ENCODE measurements at places on chromosomes 6 and 20.

DNA sequence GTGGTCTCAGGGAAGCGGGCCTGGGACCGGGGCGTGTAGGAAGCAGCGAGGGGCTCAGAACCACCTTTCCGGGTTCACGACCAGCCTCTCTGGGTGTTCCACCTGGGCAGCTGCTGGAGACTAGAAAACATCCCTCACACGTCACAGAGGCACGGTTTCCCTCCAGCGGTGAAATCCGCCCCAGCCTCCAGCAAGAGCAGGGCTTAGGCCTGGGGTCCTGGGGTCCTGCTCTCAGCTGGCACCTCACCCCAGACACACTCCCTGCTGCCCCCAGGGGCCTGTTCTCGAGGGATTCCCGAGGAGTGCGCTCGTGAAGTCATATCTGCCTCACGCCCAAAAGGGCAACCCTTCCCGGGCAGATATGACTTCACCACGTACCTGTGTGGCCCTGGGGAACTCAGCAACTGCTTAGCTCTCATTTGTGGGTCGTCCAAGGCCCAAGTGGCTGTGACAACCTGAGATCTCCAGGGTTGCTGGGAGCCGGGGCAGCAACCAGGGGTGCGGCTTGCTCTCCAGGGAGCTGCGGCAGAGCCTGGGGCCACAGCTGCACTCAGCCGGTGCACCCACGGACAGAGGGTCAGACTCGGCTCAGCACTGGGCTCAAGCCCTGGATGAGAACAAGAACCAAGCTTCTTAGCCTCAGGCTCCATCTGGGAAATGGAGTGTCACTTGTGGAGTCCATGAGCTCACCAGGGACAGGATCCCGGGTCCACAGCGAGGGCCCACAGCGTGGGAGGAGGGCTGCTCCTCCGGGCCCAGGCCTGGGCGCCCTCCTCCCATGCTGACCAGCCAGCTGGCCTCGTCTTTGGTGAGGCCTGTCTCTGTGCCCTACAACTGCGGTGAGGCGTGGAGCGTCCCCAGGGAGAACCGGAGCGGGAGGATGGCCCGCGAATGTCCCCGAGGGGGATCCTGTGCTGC, 661 bp downstream of the FNDC11 start:
- DNase-seq = no peak

DNA sequence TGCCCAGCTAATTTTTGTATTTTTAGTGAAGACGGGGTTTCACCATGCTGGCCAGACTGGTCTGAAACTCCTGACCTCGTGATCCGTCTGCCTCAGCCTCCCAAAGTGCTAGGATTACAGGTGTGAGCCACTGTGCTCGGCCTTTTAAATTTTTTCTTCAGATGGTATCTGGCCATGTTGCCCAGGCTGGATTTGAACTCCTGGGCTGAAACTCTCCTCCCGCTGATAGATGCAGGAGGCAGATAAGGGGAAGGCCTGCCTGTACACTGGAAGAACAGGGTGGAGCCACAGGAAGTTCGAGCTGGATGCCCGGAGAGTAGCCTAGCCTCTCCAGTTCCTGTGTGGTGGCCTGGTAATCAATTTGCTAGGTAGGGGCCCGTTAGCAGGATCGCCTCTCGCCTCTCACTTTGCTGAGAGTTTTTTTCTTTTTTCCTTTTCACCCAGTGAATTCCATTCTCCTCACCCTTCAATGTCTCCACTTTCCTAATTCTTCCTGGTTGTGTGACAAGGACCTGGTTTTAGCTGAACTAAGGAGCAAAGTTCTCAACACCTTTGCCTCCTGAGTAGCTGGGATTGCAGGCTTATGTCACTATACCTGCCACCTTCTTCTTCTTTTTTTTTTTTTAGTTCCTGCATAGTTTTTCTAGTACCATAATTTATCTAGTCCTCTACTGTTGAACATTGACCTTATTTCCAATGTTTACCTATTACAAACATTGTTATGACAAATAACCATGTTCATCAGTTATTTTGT, 19.4 kb upstream of the ITCH start:
- no peak for DNase-seq

GRCh38 chr20:362271-363254, 15.7 kb downstream of the NRSN2 start:
- peak; percentile 62 for DNase-seq

GRCh38 chr20:54549658-54550326, 74.4 kb downstream of the DOK5 start:
- no peak for DNase-seq

DNA sequence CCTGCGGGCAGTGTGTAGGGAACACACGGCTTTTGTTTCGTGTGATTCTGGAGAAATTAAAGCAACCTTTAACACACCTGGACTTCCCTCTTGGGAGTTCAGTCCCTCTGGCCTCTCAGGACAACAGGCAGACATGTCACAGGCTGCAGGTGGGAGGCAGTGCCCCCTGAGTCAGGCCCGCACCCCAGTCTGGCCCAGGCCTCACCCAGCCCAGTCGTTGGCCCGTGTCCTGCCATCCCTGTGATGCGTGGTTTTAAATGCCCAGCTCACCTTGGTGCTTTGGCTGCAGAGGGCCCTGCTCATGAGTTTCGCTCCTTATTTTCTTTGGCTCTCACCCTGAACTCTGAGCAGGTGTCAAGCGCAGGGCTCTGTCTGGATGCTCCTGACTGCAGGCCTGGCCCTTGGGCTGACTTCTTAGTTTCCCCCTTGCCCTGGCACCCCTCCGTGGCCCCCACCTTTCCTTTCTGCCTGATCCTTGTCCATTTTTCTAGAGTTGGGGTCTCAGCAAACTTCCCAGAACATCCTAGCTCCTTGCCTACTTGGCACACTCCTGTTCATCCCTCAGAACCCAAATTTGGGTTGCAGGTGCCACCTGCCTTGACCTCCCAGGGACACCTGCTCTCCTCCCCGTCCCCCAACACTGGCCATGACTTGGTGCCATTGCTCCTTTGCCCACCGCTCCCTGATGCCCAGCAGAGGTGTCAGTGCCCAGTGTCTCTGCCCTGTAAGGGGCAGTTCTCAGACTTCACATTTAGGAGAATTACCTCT, 2.2 kb upstream of the CABLES2 start:
- DNase-seq = no peak

- no peak for DNase-seq
Observed at GRCh38 chr20:23082846-23083552, 3.1 kb downstream of the CD93 start.

GRCh38 chr6:165721356-165721755, 58.3 kb upstream of the PDE10A start:
- no peak for DNase-seq

DNA sequence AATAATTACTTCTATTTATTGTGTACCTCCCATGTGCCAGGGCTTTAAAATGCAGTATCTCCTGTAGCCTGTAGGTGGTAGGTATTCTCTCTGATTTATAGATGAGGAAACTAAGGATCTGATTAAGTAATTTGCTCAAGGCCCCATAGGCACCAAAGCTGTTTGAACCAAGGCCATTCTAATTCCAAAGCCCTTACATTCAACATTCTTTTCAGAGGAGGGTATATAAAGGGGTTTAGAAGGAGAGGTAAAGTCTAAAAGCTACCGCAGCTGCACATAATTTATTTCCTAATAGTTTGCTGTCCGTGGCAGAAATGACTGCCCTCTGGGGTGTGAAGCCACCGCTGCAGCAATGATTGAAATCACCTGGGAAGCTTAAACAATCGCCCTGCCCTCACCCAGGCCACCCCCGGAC, 95.0 kb upstream of the FAM8A1 start:
- DNase-seq = no peak

DNA sequence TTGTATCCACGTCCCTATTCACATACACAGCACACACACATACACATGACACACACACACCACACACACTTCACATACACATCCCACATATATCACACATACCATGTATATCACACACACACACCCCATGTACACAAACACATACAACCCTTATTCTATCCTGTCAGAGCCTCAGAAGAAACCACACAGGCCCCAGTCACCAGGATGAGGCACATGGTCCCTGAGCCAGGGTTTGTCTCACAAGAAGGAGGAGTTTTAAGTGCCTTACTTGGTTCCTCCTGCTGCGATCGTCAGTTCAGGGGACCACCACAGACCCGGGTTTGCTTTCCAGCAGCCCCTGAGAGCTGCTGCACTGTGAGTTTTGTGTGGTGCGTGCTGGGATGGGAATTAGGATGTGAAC, 23.6 kb downstream of the BFSP1 start:
- DNase-seq = no peak

DNA sequence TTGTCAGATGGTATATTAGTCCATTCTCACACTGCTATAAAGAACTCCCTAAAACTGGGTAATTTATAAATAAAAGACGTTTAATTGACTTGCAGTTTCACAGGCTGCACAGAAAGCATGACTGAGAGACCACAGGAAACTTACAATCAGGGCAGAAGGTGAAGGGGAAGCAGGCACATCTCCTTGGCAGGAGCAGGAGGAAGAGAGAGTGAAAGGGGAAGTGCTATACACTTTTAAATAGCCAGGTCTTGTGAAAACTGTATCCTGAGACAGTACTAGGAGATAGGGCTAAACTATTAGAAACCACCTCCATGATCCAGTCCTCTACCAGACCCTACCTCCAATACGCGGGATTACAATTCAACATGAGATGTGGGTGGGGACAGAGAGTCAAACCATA, 193.9 kb upstream of the KCNG1 start:
- no peak for DNase-seq

DNA sequence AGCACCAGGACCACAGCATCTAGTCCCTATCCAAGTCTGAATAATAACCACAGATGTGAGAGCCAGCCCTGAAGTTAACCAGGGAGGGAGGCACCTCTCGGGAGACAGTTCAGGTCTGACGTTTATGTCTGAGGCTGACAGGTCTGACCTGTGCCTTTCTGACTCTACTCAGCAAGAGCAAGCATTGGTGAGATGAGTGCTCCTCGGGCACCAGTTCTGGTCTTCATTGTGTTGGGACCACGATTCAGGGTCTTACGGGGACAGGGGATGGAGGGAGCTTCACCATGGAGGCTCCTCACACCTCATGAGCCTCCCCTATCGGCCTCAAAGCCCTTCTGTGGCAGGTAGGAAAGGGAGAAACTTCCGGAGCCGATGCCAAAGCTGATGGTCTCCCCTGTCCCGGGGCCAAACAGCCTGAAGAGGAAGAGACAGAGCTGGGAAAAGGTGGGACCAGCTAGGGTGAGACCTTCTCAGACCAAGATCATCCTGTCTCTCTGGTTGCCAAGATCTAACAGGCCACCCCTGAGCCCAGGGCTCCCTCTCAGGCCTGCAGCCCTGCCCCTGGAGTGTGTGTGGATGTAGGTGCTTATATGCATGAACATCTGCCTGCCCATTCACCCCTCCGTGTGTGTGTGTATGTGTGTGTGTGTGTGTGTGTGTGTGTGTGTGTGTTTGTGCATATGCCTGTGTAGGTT, 170.5 kb downstream of the VEGFA start:
- DNase-seq = no peak

GRCh38 chr6:39402239-39402751, 79.8 kb upstream of the KCNK16 start:
- DNase-seq = no peak

DNA sequence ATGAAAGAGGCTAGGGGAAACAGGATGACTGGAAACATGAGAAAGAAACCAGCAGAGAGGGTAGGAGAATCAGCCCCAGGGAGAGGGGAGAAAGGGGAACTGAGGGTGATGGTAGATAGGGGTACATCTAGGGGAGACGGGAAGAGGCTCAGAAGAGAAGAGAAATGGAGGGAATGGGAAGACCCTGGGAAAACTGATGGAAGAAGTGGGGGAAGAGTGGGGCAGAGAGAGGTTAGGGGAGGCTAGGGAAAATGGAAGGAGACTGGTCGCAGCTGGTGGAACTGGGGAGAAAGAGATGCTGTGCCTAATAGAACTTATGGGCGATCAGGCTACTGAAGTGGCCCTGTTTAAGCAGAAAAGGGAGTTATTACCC, 548 bp downstream of the PROCR start:
- DNase-seq = no peak

DNA sequence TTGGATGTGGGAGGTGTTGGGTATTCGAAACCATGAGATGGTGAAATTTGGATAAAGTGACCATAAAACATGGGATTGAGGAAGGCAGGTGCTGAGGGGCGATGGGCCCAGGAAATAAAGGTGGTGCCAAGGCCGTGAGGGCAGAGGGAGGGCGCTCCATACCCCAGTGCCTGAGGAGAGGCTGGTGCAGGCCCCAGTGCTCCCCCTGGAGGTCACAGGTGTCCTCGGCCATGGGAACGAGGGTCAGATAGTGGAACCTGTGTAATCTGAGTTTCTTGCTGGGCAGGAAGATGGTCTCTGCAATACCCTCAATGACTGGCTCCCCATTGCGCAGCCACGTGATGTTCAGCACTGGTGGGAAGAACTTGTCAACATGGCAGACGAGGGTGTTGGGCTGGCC, 16.2 kb downstream of the HLA-DPB1 start:
- no peak for DNase-seq

DNA sequence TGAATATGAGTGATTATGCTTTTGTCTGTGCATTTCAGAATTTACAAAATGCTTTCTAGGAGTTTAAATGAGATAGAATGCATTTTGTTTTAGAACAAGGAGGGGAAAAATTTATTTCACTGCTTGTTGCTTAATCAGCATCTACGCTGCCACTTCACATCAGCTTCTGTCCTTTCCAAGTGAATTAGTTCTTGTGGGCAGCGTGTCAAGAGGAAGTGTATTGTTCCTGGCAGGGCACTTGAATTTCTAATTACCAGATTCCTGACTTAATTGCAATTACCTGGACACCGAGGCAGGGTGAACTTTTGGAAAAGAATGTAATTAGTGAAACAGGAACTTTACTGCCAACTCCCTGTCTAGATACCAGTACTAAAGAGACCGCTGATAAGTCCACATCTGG, 263.5 kb downstream of the TMEM242 start:
- DNase-seq = no peak

DNA sequence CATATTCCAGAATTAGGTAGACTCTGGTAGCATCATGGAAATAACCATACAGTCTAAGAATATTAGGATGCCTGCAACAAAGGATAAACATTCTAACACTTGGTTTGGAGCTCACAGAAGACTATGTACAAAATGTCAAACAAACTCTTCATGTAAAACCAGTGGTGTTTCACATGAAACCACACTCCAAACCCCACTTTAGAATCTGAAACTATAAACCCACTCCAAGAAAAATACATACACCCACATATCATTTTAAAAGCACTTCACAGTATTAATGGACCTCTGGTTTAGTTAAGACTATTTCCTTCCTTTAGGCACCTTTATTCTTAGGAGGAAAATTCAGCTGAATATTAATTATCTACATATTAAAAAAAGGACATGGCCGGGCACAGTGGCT, 10.5 kb downstream of the AURKA start:
- no peak for DNase-seq

GRCh38 chr20:21391185-21391971, 5.9 kb downstream of the NKX2-4 start:
- DNase-seq = no peak

- no peak for DNase-seq
Observed at GRCh38 chr20:57970116-57970515, 258.3 kb downstream of the ANKRD60 start.

GRCh38 chr6:44367681-44368080, 19.8 kb upstream of the CDC5L start:
- DNase-seq = no peak

GRCh38 chr6:24743265-24743943, 24.4 kb upstream of the C6orf62 start:
- DNase-seq = peak; percentile 96

GRCh38 chr20:48986899-48987298, 59.2 kb upstream of the CSE1L start:
- no peak for DNase-seq

GRCh38 chr6:26022132-26022472, 59.5 kb downstream of the TRIM38 start:
- peak; percentile 83 for DNase-seq

GRCh38 chr6:111606620-111607115, 990 bp upstream of the TRAF3IP2 start:
- no peak for DNase-seq
